GM10248 (cell line): ENCODE measurements at places on chromosomes 1 and 21.

- no peak for DNase-seq
Observed at GRCh38 chr1:48680411-48681035, 96.2 kb downstream of the BEND5 start.

- DNase-seq = no peak
Observed at GRCh38 chr21:25464275-25464674, 143.0 kb downstream of the MRPL39 start.

- no peak for DNase-seq
Observed at GRCh38 chr1:27203946-27204345, 30.5 kb upstream of the WDTC1 start.

- peak; percentile 82 for DNase-seq
Observed at GRCh38 chr1:212683357-212683722, 16.3 kb downstream of the BATF3 start.

- DNase-seq = no peak
Observed at GRCh38 chr1:36829066-36829465, 205.2 kb downstream of the GRIK3 start.

DNA sequence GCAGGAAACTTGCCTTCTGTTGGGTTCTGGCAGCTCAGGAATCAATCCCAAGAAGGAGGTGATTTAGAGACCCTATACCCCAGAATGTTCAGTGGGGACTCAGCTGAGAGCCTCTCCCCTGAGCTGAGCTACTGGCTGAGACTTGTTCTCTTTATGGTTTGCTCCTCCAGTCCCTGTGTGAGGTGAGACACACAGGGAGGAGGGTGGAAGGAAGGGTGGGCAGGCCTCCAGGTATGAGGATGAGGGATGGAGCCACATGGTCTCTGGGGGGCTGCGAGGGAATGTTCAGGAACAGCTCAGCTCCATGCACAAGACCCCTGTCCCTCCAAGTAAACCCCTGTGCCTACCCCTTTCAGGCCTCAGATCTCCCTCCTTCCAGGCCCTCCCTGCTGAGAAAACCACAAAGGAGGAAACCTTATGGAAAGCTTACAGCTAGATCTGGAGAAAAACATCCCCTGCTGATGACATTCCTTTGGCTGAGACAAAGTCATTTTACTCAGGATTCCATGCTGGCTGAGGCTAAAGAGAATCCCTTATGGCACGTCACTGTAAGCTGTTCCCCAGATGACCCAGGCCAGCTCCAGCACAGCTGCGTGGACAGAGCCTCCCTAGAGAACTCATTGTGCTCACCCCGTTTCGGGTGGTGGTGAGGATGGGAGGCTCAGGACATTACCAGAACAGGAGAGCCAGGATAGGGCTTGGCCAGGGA lies 91.5 kb upstream of the IPO9 start:
- DNase-seq = no peak

DNA sequence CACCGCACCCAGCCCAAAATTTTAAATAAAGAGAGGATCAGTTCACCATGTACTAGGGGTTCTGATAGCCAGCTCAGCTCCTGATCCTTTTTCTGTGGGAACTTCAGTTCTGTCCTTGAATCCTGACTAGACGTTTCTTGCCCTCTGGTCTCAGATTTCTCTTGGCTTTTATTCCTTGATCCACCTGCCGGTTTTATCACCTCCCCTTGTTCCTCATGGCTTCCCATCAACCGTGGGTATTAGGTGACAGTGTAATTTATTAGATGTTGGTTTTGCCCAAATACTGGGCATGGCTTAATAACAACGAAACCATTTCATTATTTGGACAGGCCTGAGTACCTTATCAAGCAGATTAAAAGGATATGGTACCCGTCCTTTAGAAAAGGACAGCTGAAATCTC lies 22.5 kb downstream of the SLC45A1 start:
- DNase-seq = no peak

GRCh38 chr1:16413191-16413590 lies 24.0 kb downstream of the SPATA21 start:
- no peak for DNase-seq

GRCh38 chr1:107358619-107359327 lies 217.9 kb downstream of the NTNG1 start:
- no peak for DNase-seq

GRCh38 chr1:108610073-108610472 lies 50.2 kb downstream of the EEIG2 start:
- no peak for DNase-seq

GRCh38 chr1:209355415-209355814 lies 228.1 kb upstream of the CAMK1G start:
- no peak for DNase-seq

GRCh38 chr1:212073490-212073889 lies 37.9 kb downstream of the DTL start:
- DNase-seq = no peak

GRCh38 chr1:108045460-108045859 lies 80.5 kb upstream of the VAV3 start:
- DNase-seq = no peak

DNA sequence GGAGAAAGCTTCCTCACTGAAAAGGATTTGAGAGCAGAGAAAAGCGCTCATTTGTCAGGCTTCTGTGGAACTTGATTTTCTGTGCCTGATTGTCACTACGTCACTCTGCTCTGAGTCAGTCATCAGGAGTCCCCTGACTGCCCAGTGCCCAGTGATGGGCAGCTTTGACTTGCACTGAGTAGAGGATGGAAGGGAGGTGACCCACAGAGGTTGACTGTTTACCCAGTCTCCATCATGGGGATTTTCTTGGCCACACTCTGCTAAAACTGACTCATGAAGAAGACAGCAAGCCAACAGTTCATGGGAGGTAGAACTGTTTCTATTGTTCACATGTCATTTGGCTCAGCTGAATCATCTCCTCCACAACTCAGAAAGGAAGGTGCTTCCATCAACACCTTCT lies 82.1 kb upstream of the DUSP10 start:
- DNase-seq = no peak

DNA sequence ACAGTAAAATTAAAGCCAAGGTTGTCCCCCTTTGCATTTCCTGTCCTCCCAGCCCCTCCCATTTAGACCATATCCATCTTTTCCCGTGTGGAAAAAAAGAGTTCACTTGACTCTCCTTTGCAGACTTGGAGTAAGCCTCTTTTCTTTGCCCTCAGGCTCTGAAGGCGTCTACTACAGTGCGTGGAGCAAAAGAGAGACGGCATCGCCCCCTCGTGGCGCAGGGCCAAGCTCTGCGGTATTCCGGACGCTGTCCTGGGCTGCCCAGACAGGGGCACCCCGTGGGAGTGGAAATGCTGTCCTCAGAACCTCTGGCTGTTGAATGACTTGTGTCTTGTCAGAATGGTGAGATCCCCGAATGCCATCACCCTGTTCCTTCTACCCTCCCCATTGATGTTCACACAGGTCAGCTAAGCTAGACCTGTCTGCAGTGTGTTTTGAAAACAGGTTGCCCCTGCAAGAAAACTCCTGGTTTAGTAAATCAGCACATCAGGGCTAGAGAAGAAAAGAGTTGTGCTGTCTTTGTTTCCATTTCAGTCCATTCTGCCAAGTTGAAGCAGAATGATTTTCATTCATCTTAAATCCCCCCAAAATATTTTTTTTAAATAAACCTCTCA lies 12.3 kb upstream of the GJA8 start:
- peak; percentile 54 for DNase-seq

DNA sequence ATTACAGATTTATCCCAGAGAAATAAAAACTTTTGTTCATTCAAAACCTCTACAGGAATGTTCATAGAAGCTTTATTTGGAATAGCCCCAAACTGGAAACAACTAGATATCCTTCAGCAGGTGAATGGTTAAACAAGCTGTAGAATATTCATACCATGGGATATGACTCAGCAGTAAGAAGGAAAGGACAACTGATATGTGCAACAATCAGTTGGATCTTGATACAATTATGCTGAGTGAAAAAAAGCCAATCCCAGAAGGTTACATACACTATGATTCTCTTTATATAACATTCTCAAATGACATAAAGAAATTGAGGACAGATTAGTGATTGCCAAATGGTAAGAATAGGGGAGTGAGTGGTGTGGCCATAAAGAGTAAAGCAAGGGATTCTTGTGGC lies 376.7 kb downstream of the S1PR1 start:
- no peak for DNase-seq

- no peak for DNase-seq
Observed at GRCh38 chr21:27277110-27277509, 310.2 kb upstream of the ADAMTS5 start.

DNA sequence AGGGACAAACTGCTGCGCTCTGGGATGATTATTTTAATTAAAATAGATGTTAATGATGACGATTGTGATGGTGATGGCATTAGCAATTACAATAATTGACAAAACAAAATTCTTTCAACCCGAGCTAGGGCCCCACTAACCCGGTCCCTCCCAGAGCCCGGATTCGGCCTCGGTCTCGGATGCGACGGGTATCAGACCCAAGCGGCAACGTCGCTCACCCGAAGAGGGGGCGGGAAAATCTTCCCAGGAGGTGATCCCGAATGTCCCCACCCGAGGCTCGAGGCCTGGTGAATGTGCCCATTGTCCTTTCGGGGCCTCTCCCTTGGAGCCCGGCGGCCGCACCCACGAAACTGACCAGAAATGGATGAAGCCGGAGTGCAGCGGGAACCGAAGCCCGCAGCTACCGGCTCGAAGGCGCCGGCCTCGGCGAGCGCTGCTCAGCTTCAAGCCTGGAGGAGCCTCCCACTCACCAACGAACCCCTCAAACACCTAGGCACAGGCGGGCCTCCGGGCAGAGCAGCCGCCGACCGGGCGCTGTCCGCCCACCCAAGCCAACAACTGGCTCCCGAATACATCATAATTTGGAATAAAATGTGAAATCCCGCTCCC lies 1.2 kb downstream of the TAL1 start:
- DNase-seq = no peak

GRCh38 chr1:51627672-51628071 lies 10.8 kb downstream of the OSBPL9 start:
- peak; percentile 35 for DNase-seq

DNA sequence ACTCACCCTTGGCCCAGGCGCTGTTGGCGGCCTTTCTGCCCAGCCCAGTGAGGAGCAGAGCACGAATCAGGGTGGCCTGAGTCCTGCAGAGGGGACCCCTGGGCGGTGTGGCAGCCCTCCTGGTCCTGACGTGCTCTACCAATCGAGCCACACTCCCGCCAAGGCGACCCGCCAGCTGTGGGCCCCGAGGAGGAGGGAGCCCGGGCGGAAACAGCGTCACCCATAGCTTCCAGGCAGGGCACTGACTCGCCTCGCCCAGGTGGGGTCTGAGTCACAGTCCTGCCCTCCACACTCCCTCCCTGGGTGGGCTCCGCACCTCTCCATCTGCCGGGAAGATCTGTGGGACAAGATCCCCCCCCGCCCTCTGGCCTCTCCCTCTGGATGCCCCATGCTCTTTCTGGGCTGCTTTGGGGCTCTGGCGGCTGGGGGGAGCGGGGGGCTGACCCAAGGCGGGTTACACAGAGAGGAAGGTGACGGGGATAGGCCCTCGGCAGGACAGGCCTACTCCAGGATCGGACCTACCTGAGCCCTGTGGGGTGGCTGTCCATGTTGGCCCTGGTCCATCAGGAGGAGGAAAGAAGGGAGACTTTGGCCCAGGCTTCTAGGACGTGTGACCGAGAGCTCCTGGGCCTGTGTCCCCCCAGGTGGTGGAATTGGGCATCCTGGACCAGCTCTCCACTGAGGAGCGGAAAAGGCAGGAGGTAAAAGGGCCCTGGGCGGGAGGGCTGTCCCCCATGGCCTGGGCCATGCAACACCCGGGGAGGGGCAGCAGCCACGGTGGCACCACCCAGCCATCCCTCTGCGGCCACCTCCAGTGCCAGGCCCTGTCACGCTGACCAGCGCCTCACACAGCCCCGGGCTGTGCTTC lies 14.0 kb downstream of the ARHGEF16 start:
- DNase-seq = no peak

GRCh38 chr1:37734629-37735591 lies 30.0 kb downstream of the EPHA10 start:
- peak; percentile 33 for DNase-seq

DNA sequence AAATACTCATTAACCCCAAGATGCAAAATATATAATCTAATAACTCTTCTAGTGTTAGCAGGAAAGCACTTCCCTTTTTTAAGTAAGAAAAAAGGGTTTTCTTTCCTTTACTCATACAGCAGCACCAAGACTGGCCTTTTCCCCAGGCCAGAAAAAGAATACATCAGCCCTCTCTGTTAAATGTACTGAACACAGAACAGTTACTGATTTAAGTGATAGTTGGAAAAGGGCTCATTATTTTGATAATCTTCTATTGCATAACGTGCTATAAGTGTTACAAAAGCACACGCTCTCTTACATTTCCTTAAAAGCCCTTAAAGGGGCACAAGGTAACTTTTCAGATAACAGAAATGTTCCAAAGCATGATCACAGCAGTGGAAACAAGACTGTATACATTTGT lies 142.9 kb downstream of the TIAM1 start:
- DNase-seq = no peak

- DNase-seq = no peak
Observed at GRCh38 chr1:66733348-66734017, 18.8 kb upstream of the DYNLT5 start.

DNA sequence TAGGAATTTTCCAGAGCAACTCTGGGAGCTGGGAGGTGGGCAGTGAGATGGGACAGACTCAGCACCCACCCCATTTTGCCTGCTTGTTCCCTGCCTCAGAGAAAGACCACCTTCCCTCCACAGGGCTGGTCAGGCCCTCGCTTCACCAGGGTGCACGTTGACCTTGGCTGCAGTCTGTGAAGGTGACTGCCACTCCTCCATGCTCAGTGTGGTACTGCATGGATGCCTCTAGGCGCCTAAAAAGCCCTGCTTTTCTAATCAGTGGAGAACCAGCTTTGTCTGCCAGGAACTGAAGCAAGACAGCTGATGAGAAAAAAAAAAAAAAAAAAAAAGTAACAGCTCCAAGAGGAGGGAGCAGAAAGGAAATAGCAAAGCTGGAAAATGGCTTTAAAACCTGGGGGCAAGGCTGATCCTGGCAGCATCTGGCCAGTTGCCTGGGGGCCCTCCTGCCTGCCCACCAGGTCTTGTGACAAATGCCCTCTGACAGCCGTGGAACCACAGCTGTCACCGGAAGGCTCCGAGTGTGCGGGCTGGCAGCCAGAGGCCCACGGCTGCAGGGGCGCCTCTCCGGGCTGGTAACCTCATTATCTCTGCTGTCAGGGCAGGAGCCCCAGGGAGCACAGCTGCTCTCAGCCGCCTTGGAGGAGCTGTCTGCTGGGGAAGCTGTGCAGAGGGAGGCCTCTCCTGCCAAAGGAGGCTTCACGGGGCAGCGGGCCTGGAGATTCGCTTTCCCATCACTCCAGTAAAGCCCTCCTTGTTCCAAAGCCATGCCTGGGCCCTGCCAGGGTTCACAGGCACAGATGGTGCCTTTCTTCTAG lies 13.7 kb downstream of the KIAA1614 start:
- DNase-seq = no peak

GRCh38 chr1:31183126-31183525 lies 56.6 kb downstream of the NKAIN1 start:
- no peak for DNase-seq

DNA sequence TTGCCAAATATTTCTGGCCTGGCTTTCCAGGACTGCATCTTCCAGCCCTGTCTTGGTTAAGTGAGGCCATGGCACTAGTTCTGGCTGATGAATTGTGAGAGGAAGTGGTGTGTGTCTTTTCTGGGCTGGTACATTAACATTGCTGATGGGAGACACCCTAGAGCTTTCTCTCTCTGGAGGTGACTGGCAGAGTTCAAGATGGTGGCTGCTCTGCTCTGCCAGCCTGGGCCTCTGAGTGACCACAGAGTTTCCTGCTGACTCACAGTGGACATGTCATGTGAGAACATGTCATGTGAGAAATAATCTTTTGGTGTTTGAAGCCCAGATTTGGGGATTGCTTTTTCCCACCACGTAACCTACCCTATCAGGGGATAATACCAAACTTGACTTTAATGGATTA lies 218.0 kb upstream of the KIAA0040 start:
- no peak for DNase-seq
